CMK (cell line): ENCODE measurements at places on chromosomes 12 and 14.

GRCh38 chr14:60064491-60065072 is 27.1 kb upstream of the PCNX4 start:
- no peak for DNase-seq

- no peak for DNase-seq
Observed at GRCh38 chr12:108394196-108394595, 55.1 kb upstream of the CMKLR1 start.

DNA sequence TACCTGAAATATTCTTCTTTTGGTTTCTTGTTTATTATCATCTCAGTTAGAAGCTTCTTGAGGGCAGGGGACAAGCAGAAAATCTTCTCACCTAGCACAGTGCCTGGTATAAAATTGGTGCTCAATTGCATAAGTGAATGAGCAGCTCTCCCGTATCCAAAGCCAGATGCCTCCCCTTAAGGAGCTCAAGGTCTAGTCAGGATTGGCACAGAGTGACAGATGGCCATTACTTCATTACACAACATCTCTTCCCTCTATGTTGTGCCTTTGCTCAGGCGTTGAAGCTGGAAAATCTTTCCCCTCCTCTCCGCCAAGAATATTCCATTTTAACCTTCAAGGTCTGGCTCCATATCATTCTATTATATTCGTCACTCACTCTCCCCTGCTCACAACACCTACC is 3.6 kb downstream of the SLC4A8 start:
- DNase-seq: no peak

DNA sequence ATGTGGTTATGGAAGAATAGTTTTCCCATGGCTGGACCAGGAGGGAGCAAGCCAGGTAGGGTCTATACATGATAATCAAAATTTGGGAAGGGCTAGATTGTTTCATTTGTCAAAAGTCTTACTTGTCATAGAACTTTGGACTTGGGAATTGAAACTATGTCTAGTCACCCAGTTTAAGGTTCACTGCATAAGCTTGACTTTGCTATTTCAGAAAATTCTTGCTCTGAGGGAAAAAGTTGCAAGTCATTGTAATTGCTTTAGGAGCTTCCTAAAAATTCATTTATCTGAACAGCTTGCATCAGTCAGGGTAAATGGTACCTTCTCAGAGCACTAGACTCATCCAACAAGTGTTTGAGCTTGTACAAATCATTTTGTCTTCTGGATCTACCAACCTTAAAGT is 1194.7 kb downstream of the GALC start:
- no peak for DNase-seq

DNA sequence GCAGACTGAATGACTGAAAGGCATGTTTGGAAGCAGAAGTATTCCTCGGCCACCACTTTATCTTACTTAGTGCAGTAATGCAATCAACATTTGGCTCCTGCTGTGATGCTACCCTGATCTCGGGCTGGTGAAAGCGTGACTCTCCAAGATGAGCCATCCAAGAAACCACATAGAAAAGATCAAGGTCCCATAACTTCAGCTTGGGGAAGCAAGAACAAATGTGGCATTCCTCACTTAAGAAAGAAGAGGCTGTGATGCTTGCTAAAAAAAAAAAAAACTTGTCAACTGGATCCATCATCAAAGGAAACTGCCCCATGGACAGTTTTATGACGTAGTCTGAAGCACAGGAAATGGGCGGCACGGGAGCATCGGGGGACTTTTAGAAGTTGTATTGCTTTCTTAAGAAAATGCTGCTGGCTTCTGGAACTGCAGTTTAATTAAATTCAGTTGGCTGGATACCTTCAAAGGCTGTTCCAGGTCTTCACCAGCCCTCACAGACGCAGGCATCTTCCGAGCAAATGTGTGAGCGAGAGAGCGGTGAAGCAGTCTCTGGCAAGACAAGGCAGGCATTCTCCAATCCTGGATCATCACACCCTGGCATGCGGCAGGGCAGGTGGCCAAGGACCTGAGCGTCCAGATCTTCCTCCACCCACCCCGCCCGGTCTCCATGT is 38.2 kb upstream of the MAP1LC3B2 start:
- no peak for DNase-seq

GRCh38 chr14:99729991-99730875 is 46.1 kb downstream of the CYP46A1 start:
- DNase-seq: no peak

DNA sequence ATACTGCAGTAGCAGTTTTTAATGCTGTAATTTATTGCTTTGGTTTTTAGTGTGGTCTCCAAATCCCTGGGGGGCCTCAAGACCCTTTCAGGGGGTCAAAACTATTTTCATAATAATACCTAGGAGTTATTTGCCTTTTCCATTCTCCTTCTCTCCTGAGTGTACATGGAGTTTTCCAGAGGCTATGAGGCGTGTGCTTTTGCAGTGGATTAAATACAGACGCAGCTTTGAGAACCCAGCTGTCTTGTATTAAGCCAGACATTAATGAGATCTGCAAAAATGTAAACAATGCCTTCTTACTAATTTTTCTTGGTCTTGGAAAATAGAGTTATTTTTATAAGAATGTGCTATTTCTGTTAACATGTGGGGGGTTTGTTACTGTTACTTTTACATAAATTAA is 68.6 kb downstream of the SLC25A47 start:
- no peak for DNase-seq

DNA sequence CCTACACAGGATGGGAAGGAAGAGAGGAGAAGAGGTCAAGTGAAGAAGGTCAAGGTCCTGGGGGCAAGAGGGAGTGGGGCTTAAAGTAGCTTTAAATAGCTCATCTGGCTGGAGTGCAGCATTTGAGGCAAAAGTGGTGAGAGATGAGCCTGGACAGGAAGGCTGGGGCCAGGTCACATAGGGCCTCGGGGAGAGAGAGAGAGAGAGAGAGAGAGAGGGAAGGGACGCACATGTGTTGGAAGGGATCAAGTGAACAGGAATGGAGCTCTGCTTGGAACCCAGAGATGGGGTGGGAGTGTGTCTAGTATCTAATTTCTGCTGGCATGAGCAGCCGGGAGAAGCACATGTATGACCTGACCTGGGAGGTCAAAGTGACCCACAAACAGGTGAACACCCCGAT is 407.5 kb downstream of the MED13L start:
- DNase-seq: no peak

DNA sequence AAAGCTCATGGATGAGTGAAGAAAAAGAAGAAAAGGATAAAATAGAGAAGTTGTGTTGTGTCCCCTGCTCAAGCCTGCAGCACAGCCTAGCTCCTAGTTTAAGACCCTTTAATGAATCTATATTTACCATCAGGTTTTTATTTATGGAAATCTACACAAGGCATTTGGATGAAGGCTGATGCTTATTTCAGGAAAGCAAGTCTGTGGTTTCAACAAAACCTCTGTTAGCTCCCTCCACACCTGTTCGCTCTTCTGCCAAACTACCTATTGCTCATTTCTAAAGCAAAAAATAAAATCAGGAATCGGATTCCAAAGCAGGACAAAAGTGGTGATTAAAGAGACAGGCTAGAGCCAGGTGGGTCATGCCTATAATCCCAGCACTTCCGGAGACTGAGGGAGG is 18.9 kb upstream of the MAP3K9 start:
- DNase-seq: no peak

- no peak for DNase-seq
Observed at GRCh38 chr12:95547522-95548055, 3.7 kb downstream of the USP44 start.

DNA sequence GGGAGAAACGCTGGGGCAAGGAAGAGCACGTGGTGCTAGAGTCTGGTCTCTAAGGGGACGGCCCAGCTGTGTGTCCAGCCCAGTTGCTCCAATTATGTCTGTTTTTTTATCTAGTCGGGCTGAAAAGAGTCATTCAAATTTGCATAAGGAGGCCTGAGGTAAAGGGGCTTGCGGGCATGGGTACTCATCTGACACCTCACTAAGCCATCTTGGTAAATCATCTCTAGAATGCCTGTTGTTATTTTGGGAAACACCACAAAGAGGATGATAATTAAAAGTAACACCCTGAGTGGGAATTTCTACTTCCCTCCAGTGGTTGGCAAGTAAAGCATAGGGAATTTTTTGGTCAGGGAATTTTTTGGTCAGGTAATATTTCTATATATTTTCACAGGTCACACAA is 196.1 kb upstream of the ALG10B start:
- no peak for DNase-seq

DNA sequence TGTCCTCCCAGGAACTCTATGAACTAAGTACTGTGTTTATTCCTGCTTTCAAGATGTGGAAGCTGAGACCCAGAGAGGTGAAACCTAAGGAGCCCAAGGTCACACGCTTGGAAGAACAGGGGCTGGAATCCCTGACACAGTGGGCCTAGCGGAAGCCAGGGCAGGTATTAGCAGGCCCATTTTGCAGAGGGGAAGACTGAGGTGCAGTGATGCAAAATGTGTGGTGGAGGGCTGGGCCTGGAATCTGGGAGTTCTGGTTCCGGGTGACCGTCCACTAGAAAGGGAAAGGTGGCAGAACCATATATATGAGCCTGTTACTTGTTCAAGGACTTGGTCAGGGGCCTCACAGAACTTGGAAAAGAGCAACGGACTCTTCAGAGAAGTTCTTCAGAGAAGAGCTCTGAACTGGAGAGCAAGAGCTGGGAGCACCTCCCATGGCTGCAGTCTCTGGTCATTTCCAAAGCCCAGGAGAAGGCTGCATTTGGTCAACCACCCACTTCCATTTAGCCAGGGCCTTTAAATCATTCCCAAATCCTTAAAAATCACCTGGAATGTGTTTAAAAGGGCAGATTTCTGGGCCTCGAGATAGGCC is 119.5 kb downstream of the CHST11 start:
- DNase-seq: no peak

DNA sequence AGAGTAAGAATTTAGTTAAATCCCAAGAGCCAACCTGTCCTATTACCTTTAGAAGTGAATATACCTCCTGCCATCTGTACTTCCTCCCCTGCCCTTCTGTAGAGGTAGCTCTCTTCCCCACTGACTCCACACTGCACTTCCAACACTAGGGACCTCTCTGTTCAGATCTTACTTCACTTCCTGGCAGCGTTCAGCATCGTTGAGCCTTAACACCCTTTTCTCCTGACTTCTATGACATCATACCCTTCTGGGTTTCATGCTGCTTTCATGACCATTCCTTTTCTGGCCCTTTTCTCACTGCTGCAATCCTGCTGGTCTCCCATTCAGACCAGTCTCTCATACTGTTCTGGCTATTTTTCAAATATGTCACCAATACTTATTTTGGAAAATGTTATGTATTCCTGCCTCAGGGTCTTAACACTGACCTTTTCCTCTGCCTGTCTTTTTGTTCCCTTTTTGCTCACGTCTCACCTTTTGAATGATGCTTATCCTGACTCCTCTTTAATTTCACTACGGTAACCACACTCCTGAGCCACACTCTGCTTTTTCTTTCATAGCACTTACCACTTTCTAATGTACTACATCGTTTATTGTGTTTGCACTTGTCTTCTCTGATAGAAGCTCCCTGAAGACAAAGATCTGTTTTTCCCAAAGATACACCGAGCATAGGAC is 67.6 kb downstream of the PLEKHA5 start:
- DNase-seq: no peak

GRCh38 chr12:117109943-117110635 is 10.9 kb upstream of the TESC start:
- DNase-seq: no peak

- no peak for DNase-seq
Observed at GRCh38 chr12:31023271-31023724, 50.4 kb upstream of the DDX11 start.

- no peak for DNase-seq
Observed at GRCh38 chr12:26266881-26267280, 71.5 kb downstream of the SSPN start.

- no peak for DNase-seq
Observed at GRCh38 chr14:55914771-55915170, 203.4 kb upstream of the PELI2 start.

GRCh38 chr14:78358591-78358990 is 188.4 kb downstream of the NRXN3 start:
- DNase-seq: no peak

DNA sequence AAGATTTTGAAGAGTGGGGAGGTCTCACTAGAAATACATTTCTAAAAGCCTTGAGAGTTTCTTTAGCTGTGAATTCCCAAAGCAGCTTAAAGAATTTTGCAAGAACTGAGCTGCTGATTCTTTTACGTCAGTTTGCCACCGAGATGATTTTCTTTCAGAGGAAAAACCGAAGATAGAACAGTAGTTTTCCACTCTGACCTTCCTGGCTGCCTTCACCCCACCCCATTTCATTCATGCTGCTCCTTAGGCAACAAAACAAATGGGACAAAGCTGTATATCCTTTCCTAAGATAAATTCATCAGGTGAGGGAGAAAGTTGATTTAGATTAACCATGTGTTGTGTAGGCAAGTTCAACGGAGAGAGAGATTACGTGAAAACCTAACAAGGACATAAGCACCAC is 947.0 kb downstream of the GALC start:
- no peak for DNase-seq

- DNase-seq: no peak
Observed at GRCh38 chr12:3592856-3593625, 102.0 kb downstream of the PRMT8 start.

GRCh38 chr12:102329883-102330282 is 132.2 kb upstream of the PMCH start:
- no peak for DNase-seq

DNA sequence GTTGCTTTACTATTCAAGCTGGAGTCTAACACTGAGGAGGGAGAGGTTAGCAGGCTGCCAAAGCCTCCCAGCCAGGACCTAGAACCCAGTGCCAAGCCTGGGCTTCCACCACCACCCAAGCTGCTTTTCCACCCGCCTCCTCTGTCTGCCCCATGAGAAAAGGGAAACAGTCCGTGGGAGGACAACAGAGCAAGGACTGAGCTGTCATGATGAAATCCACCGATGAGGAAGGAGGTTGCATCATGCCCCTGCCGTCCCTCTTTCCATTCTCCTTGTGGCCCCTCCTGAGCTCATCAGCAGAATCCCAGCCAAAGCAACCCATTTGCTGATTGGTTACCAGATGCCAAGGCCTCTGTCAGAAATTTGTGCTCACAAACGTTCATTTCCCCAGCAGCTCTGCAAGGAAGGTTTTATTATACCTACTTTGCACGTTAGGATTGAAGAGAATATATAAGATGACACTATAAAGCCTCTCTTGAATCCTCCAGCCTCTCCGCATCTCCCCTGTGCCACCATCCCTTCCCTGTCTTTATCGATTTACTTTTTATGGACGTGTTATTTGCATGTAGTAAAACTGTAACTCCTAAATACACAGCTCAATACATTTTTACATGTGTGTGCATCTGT is 6.3 kb upstream of the SERPINA1 start:
- no peak for DNase-seq

DNA sequence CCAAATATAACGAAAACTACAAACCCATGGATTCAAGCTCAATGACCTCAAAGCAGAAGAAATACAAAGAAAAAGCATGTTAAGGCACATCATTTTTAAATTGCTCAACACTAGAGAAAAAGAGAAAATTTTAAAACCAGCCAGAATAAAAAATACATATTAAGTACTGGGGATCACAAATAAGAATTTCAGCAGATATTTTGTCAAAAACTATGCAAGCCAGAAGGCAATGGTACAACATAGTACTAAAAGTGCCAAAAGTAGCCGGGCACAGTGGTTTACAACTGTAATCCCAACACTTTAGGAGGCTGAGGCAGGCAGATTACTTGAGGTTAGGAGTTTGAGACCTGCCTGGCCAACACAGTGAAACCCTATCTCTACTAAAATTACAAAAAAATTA is 10.2 kb downstream of the SGPP1 start:
- no peak for DNase-seq

GRCh38 chr12:17438141-17438540 is 651.9 kb downstream of the RERGL start:
- DNase-seq: no peak
